CD4-positive, alpha-beta T cell (primary cell): ENCODE measurements at places on chromosomes 13 and 19.

GRCh38 chr13:99658261-99658991, 157.2 kb downstream of the TM9SF2 start:
- DNase-seq = peak; percentile 51

DNA sequence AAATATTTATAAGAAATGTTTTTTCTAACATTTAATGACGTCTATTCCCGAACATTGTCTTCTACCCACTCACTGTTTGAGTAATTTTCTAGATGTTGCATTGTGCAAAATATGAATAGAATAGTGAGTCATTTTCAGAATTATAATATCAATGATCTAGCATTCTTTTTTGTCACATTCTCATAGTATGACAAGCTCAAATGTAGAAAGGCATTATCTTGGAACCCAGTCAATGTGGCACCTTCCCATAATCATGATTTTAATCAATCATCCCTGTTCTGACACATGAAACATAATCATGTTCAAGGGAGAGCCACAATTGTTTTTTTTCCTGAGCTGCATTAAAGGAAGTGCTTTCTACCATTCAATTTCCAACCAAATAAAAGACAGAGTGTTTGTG, 265.8 kb downstream of the OXGR1 start:
- no peak for DNase-seq

DNA sequence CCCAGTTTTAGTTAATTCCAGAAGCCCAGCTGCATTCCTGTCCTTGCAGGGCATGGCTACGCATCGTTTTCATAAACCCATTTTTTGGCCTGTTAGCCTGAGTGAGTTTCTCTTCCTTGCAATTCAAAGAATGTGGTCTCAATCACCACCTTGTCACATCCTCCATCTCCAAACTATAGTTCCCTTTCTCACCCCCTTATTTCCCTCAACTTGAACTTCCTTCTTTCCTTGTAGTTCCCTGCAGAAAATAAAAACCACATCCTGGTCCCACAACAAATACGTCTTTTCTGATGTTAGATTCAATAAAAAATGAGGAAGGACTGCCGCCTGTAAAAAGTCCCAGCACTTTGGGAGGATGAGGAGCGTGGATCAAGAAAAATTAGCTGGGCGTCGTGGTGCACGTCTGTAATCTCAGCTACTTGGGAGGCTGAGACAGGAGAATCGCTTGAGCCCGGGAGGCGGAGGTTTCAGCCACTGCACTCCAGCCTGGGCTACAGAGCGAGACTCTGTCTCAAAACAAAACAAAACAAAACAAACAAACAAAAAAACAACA, 13.2 kb downstream of the ADGRE3 start:
- DNase-seq = no peak

DNA sequence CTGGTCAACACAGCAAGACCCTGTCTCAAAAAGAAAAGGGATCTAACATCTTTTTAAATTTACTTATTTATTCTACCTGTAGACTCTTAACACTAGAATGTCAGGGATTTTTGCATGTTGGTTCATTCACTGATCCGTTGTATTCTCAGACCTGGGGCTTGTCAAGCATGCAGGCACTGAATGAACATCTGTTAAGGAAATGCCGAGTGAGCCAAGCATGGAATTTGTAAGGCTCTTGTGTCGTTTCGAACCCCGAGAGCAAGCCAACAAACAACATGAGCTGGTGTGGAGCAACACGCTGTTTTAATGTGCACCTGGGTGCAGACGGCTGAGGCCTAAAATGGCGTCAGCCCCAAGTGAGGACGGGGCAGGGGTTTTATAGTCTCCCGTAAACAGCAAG, 10.0 kb upstream of the OR1M1 start:
- no peak for DNase-seq

DNA sequence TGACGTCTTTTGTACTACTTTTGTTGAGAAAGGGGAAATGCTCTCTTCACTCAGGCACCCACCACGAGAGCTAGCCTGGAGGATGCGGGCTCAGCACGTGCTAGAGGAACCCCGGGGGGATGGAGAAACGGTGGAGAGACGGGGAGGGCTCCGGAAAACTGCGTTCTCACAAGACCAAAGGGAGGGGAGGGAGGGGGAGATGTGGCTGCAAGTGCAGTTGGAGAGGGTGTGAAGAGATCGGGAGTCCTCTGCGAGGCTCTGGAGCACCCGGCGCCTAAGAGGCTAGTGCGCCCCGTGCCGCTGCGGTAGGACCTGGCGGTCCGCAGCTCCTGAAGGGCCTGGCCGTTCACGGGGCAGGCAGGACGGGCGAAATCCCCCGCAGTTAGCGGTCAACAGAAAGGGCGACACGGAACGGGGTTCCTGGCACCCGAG, 43.4 kb upstream of the XPO4 start:
- DNase-seq = no peak

DNA sequence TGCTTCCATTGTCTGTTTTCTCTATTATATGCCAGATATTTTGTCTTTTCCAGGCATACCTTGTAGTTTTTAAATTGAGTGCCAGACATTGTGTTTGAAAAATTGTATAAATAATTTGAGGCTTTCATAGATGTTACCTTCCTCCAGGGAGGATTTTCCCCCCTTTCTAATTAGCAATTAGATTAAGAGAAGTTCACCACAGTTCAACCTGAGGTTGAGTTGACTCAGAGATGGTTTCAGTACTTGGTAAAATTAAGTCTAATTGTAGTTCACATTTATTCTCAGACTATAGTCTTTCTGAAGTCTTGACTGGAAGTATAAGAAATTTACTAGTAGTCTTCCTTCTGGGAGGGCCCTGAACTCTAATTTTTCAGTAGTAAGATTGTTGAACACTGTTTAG, 104.1 kb upstream of the SCEL start:
- no peak for DNase-seq

- DNase-seq = peak; percentile 33
These were observed at the start of gene AKAP11 for GRCh38 chr13:42272115-42272803. AKAP11 (plus strand) TSS chr13:42272152; CDS start chr13:42286349, 14,197 bp downstream.

DNA sequence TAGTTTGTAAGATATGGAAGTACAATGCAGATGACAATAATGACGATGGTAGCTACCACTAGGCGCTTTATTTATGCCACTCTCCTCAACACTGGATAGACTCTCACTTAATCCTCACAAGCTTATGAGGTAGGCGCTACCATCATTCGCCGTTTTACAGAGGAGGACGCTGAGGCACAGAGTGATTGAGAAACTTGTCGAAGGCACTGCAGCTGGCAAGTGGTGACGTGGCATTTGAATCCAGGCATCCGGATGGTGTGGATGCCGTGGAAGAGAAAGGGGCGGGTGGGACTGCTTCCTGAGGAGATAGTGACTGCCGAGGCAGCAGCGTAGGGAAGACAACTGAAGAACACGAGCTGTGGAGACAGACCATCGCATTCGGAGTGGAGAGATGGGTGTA, 1.3 kb upstream of the RPS9 start:
- DNase-seq = no peak

DNA sequence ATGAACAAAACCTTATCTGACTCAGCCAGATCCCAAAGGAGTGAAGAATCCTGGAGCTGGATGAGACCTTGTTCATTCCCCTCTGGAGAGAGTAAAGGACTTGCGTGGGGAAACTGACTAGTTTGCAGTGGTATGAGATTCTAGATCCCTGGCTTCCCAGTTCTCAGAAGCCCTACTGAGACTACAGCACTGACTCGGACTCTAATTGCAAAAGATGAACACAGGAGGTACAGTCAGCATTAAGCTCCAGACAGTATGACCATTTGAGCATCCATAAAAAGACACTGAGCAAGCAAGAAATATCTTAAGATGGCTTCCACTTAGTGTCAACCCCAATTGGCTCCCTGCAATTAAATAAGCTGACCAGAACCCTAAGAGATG, 6.8 kb downstream of the ZC3H4 start:
- no peak for DNase-seq

DNA sequence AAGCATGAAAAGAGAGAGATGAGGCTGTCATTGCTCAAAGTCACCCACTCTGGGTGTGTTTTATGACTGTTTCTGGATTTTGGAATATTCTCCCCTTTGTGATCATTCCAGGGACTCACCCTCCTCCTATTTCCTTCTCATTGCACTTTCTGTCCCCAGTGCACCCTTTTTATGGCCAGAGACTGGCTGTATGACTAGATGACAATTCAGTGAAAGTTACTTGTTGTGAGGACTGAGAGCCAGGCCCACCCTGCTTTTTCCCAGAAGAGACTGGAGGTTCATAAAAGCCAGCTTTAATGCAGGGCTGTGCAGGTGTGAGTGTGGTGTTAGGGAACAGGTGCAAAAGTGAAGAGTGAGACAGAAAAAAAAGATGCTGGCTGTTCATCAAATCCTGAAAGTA, 17.3 kb downstream of the CEACAM7 start:
- no peak for DNase-seq

DNA sequence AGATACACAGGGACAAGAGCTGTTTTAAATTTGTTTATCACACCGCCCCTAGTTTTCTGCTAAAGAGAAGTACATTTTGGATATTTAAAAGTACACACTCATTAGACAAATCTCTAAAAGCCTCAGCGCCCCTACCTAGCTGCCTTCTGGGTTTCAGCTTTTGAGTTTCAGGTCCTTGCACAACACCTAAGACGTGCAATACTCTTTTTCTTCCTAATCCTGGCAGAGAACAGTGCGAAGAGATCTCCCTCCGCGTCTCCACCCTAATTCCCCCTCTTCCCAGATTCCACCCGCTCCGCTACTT, 421 bp upstream of the KLF5 start:
- DNase-seq = no peak

DNA sequence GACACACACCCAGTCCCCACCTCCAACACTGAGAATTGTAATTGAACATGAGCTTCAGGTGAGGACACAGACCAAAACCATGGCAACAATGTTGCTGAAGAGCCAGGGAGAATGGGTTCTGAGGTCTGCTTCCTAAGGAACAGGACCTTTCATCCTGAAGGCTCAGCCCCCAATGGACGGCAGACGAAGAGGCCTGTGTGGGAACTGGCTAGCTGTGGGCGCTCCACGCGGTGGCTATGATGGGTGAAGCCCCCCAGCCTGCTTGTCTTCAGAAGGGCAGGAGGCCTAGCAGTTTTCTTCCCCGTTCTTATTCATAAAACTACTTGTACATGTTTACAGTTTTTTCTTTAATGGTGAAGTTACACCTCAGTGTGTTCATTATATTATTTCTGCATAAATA, 136.1 kb upstream of the SPACA7 start:
- DNase-seq = no peak

DNA sequence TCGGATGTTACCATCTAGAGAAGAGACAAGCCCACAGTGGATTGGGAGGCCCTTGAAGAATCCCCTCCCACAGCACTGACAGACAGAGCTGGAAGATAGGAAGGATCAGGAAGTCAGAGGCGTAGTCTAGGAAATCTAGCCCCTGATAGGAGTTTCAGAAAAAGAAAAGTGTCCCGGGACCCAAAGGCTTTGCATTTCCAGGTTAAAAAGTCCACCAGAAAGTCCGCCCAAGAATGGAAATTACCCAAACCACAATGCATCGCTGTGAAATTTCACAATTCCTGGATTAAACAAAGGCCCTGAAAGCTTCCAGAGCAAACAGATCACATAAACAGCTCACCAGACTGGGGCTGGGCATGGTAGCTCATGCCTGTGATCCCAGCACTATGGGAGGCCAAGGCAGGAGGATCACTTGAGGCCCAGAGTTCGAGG, 146.9 kb downstream of the KDM4B start:
- no peak for DNase-seq

DNA sequence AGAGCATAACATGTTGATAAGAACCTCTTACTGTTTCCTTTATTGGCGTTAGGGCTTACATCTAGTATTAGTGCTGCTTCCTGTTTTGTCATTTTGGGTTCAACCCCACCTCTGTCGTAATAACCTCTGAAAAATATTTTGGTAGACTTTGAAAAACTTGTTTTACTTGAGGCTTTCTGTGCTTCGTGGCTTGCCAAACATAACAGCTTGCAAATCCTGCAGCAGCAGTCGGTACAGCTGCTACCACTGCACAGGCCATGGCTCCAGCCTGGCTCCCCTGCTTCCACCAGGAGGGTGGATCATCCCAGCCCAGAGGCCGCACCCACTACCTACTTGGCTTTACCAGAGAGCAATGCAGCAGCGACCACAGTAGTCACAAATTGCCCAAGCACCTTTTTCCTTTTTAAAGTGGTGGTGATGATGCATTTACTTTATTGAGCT, 11.8 kb upstream of the CEACAM4 start:
- peak; percentile 41 for DNase-seq

GRCh38 chr13:41407380-41407779, 50.0 kb upstream of the RGCC start:
- DNase-seq = no peak

GRCh38 chr13:63351533-63351932, 1935.9 kb upstream of the PCDH20 start:
- no peak for DNase-seq

- no peak for DNase-seq
These were observed 22.3 kb upstream of the LILRA2 start for GRCh38 chr19:54551293-54551692.

GRCh38 chr19:13010038-13010991, 15.0 kb downstream of the NFIX start:
- DNase-seq = no peak

DNA sequence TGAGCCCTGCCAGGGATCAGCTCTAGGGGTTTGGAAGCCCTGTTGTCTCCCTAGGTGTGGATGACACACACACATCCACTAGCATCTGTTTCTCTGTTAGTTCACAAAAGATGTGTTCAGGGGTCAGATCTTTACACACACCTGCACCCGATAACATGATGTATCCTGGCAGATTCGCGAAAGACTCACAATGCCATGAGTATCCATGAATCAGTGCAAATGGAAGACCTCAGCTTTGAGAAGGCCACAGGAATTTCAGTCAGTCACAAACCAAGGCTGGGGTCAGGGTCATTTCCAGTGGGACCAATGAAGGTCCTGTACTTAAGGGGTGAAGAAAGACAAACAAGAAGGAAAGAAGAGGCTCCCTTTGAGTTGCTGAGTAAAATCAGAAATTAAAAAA, 898.2 kb downstream of the UQCRFS1 start:
- DNase-seq = no peak

DNA sequence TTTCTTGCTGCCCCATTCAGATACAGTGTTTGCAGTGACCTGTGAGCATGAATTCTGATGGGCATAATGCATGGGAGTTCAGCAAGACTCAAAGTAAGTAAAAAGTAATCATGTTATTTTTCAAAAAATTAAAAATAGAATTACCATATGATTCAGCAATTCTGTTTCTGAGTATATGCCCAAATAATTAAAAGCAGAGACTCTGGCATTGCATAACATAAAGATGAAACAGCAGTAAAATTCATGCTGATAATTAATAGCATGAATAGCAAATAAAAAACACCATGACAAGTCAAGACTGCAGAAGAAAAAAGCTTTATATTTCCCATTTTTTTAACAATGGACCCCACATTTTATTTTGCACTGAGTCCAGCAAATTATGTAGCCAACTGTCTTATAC, 21.3 kb downstream of the RNF6 start:
- no peak for DNase-seq

DNA sequence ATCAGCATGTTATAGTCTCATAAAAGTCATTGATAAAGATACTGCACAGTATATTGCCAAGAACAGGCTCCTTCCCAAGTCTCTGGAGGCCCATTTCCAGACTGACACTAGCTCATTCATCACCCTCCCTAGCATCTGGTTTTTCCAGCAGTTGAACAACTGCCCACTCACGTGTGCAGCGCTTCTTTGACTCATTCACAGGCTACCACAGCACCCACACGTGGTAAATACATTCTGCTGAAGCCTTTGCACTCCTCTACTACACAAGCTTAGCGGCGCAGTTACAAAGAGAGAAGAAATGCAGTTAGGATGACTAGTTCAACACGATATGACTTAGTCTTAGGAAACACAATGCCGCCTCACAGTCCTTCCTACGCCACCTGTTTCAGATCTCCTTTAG, 87.7 kb downstream of the DOCK9 start:
- DNase-seq = no peak
